ENCODE measurements at places on chromosomes 13 and 19.
A peak's percentile ranks its signal among the peaks of the same experiment; 100 is the strongest.

- no peak for DNase-seq
Measured at GRCh38 chr13:85108356-85108755, 690.9 kb downstream of the SLITRK6 start.

DNA sequence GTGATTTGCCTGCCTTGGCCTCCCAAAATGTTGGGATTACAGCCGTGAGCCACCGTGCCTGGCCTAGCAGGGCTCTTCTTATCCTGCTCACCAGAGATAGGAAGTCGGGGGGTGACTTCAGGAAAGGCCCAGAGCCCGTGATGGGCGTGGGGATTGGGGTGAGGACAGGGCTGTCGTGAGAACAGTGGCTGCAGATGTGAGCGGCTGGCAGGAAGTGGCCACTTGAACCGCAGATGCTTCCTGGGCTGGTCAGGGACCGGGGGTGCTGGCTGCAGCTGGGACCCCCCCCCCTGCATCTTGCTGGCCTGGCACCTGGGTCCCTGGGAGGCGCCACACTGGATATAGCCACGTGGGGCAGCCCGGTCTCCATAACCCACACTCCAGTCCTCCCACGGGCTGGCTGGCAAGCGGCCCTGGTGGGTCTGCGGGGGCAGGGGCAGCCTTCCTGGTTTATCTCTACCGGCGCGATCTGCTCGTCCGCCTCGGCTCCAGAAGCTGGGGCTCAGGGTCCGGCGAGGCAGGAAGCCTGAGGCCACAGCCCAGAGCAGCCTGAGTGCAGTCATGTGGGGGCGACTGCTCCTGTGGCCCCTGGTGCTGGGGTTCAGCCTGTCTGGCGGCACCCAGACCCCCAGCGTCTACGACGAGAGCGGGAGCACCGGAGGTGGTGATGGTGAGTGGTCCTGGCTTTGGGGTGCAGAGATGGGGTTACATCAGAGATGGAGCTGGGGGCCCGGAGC is at the start of gene F2RL3:
Gene F2RL3 (plus strand): TSS at position 371 of the 737 bp plus-strand sequence. CDS start 191 bp downstream, at position 562.
- no peak for DNase-seq

GRCh38 chr13:112376050-112376681 is at the start of gene SPACA7:
Gene SPACA7 (plus strand): TSS chr13:112376355. CDS start chr13:112376386, 31 bp downstream.
- no peak for DNase-seq

DNA sequence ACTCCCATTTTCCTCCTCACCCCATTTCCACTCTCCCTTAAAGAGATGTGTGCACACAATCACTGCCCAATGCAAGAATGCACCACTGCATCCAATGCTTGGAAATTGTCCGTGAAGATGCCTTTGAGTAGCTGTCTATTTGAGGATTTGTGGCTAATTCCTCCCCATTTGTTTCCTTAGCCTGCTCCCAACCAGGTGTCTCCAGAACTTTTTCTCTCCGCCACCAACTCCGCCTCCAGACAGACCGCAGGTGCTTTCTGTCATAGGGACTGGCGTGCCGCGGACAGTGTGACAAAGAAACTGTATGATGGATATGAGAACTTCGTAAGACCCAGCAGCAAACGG is 461 bp upstream of the TM9SF2 start:
- DNase-seq = no peak

DNA sequence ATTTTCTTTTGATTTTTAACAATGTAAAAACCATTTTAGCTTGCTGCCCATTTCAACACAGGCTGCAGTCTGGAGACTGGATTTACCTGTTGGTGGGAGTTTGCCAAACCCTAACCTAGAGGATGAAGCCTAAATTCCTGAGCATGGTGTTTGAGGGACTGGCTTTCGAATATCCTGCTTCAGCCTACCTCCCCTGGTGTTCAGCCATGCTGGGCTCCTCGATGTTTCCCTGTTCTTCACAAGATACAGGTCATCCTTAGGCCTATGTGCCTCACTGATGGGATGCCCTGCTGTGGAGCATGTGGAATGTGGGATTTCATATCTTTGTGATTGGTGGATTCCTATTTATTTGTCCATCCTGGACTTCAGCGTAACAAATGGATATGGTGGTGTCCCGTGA is 20.4 kb upstream of the ERCC5 start:
- DNase-seq = no peak

DNA sequence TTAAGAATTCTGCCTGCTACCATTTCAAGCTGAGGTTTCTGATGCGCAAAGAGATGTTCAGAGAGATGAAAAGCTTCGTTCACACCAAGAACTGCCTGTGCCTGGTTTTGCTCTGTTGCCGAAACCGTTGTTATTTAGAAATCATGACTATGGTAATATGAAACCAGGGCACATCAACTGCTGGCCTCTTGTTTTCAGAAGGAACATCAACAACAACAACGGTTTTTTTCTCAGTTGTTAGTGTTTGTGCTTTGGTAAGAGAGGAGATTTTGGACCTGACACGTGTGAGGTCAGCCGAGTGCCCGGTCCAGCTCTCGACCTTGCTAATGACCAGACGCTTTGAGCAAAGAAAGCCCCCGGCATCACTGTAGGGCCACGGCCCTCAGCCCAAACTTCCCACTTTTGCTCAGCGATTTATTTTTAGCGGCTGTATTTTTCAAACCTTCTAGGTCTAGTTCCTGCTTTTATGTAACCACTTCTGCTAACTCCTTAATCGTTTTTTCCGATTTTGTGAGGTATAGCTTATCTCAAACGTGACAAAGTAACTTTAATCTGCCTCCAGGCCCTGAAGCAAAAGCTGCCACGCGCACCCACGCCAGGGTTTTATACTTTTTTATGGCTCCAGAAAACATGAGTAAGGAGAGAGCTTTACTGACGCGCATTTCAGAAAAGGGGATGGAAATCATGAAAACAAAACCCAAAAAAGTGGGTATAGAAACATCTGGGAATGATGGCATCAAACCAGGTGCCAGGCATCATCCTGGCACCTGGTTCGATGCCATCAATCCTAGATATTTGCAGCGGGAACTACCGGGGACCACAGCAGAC is 42.0 kb downstream of the KLF2 start:
- no peak for DNase-seq

GRCh38 chr13:26494571-26495195 is 62.8 kb upstream of the WASF3 start:
- DNase-seq = no peak

- DNase-seq = no peak
Measured at GRCh38 chr13:111469916-111470506, 149.6 kb downstream of the TEX29 start.

GRCh38 chr13:79528759-79529191 is 47.8 kb downstream of the NDFIP2 start:
- DNase-seq = no peak

GRCh38 chr13:82002710-82003109 is 1661.8 kb upstream of the SPRY2 start:
- no peak for DNase-seq

GRCh38 chr19:1880611-1881392 is 4.5 kb downstream of the ABHD17A start:
- DNase-seq = no peak

GRCh38 chr13:91323349-91323748 is 24.1 kb upstream of the MIR17HG start:
- DNase-seq = no peak

DNA sequence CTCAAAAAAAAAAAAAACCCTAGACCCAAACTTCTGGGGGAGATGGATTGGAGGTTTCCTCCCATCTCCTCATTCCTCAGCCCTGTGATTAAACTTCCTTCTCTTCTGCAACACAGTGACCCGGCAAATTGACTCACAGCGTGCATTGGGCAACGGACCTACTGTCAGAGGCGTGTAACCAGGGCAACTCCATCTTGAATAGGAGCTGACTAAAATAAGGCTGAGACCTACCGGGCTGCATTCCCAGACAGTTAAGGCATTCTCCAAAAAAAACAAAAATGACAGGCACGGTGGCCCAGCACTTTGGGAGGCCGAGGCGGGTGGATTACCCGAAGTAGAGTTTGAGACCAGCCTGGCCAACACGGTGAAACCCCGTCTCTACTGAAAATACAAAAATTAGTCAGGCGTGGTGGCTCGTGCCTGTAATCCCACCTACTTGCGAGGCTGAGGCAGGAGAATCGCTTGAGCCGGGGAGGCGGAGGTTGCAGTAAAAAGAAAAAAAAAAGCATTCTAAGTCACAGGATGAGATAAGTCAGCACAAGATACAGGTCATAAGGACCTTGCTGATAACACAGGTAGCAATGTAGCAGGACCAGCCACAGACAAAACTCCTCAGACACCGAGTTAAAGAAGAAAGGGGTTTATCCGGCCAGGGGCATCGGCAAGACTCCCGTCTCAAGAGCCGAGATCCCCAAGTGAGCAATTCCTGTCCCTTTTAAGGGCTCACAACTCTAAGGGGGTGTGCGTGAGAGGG is 5.4 kb upstream of the NLRP7 start:
- no peak for DNase-seq

DNA sequence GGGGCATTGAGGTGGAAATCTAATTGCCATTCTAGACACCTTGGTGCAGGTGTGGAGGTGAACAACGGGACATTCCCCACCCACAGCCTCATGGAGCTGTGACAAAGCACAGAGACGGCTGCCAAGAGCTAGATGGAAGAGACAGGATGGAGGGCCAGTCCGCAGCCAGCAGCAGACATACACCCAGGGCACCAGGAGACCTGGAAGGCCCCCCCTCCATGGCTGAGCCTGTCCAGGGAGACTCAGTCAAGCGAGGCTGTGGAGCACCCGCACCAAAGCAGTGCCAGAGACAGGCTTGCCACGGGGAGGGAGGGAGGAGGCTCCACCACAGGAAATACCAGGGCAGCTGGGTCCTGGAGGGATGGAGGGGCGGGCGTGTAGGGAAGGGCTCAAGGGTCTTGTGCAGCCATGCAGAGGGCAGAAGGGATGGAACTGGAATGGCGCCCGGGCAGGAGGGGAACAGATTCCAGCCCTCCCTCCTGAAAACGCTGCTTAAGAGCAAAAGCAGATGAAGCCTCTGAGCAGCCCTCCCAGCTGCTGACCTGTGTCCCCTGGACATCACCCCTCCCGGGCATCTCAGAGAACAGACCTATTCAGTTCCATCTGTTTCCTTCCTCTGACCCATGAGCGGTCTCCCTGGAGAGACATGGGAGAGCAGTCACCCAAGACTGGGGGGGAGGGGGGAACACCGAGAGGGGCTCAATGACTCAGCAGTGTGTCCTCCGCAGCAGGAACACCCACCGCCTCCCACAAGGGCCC is 14.4 kb downstream of the EPS15L1 start:
- no peak for DNase-seq

DNA sequence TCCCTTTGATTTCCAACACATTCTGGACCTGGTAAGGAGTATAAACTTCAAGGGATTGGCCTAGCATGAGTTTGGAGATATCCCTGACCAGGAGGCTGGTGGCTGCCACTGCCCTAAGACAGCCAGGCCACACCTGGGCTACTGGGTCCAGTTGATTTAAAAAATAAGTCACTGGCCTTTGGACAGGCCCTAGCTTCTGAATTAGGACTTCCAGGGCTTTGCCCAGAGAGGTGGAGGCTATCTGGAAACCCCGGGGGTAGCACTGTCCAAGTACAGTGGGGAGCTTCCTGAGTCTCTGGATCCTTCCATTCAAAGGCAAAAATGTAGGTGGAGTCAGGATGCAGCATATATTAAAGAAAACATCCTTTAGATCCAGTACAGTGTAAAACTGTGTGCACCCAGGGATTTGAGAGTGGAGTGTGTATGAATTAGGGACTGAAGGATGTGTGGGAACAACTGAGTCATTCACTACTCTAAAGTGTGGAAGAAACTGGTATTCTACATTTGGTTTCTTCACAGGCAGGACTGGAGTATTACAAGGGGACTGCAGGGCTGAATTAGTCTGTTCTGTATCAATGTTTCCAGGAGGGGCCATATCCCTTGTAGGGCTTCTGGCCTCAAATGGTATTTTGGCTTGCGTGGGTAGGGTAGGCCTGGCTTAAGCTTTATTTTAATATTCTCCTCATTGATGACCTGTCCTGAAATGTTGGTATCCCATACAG is 14.8 kb upstream of the FCGBP start:
- no peak for DNase-seq

DNA sequence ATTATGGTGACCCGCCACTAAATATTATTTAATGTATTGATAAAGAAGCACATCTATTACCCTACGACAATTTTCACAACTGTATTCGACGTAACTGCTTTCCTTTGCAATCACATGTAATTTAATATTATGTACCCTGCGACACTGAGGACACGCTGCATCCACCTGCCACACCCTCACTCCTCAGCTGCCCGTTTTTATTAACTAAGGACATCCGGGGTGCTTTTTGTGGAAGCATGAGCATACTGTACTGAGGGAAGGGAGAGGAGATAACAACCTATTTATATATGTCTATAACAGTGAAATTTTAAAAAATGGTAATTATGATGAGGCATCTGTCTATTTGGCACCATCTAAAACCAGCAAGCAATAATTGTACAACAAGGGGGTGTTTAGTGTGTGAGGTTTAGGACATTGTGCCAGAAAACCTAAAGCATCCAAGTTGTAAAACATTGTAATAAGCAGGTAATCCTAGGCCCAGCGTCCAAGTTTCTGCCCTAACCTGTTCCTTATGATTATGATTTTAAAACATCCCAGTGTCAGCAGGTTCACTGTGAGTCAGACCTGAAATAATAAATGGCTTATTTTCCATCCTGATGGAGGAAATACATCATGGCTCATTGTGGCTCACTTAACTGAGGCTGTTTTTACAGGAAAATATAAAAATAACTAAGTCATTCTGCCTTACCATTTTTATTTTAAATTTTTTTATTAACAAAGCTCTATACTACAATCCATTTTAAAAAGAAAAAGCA is 56.3 kb downstream of the FOXO1 start:
- no peak for DNase-seq

DNA sequence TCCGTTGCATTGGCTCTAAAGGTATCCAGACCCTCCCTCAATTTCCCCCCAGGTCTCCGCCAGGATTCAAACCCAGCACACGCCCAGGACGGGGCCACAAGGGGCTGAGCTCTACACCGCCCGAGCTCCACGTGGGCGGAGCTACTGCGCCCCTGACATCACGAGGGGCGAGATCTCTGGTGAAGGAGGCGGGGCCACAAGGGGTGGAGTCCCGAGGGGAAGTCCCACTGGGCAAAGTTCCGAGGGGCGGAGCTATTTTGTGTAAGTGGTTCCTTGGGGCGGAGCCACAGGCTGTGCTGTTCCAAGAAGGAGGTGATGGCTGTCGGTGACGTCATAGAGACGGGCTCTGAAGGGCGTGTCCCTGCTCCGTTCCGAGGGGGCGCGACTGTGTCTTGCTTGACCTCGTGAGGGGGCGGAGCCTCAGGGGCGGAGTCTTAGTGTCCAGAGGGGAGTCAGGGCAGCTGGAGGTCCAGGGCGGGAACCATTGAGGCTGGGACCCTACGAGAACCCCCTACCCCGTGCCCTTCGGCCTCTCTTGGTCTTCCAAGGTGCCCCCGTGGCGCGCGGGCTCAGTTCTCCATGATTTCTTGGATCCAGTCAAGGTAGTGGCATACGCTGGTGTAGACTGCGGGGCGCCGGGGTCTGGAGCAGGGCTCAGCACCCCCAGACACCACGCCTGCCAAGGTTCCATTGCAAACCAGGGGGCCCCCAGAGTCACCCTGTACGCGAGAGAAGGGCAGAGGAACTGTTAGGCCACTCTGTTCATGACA is 1.3 kb upstream of the KLK8 start:
- peak; percentile 75 for DNase-seq

- DNase-seq = no peak
Measured at GRCh38 chr19:40611096-40611495, 9.9 kb downstream of the LTBP4 start.

DNA sequence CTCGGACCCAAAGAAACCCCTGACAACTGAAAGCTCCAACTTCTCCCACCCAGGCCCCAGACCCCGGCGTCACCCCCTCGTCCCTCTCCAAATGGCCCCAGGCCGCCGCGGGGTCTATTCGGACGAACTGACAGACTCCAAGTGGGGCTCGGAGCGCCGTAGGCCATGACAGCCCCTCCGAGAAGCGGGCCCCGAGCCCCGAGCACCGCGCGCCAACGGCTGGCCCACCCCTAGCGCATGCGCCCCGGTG is 360 bp downstream of the DDX39A start:
- DNase-seq = no peak

GRCh38 chr13:32044446-32044845 is 12.9 kb downstream of the FRY start:
- no peak for DNase-seq
